ENCODE measurements at places on chromosomes 1 and 21.

GRCh38 chr1:56816264-56816663 lies 2.9 kb downstream of the FYB2 start:
- DNase-seq = no peak

GRCh38 chr1:206790502-206791250 lies 18.4 kb upstream of the IL10 start:
- no peak for DNase-seq

DNA sequence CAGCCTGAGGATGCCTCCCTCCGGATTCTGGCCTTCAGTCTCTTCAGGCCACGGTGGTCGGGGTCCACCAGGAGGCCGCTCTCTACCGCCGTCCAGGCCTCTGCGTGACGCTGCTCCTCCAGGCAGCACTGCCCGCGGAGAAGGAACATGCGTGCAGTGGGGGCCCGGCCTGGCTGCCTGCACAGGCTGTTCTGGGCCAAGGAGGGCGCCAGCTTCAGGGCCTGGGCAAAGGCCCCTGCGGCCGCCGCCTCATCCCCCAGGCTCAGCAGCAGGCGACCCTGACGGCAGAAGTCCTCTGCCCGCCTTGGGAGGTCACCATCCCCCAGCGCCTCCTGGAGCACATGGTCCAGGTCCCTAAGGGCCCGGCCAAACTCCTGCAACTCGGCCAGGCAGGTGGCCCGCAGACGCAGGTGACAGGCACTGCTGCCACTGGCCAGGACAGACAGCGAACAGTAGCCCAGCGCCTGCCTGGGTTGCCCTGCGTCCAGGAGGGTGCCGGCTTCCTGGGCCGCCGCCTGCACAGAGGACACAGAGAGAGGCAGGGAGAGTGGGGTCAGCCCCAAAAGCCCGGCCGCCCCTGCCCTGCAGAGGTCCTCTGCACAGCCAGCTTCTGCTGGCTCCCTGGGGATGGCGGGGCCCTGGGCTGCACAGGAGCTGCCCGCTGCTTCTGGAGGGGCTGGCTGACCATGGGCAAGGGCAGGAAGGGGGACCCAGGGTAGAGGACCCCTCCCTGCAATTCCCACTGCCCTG lies 8.7 kb upstream of the MMEL1 start:
- DNase-seq = no peak

- no peak for DNase-seq
Observed at GRCh38 chr1:16614361-16615252, 1.2 kb upstream of the NBPF1 start.

DNA sequence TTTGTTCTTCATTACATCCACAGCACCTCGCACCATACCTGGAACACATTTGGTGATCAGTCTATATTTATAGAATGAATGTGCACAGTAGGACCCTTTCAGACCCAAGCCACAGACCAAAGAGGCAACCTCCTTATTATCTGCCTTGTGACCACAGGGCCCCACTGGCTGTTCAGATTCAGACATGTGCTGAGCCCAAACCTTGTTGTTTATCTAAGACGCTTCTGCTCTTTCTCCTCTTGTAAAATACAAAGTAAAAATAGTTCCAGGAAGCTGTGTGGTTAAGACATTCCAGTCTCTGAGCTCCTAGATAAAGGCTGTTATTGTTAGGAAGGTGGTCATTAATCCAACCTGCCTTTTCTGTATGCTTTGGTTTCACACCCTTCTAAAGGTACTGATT lies 3.6 kb upstream of the SCMH1 start:
- no peak for DNase-seq

DNA sequence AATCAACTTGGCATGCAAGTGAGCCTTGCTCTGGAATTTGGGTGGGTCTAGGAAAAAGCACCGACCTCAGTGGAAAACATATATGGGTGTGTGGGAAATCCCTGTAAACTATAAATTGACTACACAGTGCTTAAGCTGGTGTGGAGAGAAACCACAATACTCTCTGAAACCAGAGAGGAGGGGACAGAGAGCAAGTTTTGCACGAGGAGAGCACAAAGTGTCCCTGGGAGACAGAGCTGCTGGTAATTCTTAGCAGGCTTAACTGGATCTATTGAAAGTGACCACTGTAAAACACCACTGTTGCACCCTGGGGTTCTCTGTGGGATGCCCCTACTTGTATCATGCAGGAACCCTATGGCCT lies 12.8 kb downstream of the KCNJ15 start:
- no peak for DNase-seq

GRCh38 chr21:28256420-28256831 lies 736.3 kb downstream of the LTN1 start:
- no peak for DNase-seq

- no peak for DNase-seq
Observed at GRCh38 chr1:81679942-81680341, 120.8 kb upstream of the ADGRL2 start.
